Effector memory CD8-positive, alpha-beta T cell (primary cell): ENCODE measurements at places on chromosomes 11 and 22.

DNA sequence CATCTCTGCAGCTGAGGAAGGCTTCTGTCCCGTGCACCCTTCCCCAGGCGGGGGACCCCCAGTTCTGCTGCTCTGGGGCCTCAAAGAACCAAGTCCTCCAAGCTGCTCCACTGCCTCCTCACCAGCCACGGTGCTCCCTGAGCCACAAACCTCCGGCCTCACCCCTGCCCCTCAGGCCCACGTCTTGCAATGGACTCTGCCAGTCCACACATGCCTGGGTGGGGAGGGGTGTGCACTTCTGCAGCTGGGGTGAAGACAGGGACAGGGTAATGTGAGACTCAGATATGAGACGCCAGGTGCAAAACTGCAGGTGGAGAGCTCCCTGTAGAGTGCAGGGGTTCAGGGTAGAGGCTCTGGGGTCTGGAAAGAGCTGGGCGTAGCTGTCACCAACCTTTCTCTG lies 3.2 kb upstream of the PTDSS2 start:
- DNase-seq = no peak

DNA sequence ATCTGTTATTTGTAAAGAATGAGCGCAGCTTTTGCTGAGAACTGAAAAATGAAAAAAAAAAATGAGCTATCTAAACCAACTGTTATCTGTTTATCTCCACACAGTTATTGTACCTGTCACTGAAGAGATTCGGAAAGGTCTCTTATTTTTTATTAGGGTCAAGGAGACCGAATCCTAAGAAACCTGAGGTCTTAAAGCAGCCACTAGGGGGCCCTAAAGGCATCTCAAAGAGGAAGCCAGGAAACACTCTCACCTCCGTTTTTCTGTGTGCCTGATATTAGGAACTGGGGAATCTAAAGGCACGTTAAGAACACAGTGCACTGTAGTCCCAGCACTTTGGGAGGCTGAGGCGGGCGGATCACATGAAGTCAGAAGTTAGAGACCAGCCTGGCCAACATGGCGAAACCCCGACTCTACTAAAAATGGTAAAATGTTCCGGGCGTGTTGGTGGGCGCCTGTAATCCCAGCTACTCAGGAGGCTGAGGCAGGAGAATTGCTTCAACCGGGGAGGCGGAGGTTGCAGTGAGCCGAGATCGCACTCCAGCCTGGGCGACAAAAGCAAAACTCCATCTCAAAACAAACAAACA lies 3.5 kb upstream of the LARGE1 start:
- no peak for DNase-seq

DNA sequence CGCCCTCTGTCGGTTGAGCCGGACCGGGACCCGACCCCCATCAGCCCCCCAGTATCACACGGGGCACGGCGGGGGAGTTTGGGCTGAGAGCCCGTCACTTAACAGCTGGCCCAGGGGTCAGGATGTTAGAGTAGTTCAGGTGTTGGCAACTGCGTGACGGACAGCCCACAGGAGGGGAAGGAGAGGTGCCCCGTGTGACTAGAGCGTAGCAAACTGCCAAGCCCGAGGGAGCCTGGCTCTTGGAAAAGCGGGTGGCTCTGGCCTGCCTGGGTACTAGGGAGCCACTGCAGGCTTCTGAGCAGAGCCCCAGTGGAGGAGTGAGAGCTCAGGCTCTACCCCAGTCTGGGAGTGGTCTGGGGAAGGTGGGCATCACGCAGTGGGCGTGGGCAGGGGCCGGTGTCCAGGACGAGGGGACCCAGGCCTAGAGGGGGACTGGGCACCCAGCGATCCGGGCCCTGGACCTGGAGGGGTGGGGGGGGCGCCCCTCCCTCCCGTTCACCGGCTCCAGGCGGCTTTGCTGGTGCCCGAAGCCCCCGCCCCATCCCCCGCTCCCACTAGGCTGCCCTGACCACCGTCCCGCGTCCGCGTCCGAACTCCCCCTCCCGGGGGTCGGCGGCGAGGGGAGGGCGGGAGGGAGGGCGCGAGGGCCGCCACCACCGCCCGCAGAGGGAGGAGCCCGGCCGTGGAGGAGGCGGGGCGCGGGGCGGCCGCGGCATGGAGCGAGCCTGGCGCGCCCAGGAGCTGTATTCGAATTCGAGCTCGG lies 24.4 kb downstream of the SHANK3 start:
- no peak for DNase-seq

- no peak for DNase-seq
Observed at GRCh38 chr11:101444164-101444563, 139.6 kb downstream of the TRPC6 start.

- DNase-seq = no peak
Observed at GRCh38 chr11:126331286-126331685, 24.2 kb upstream of the ST3GAL4 start.

- no peak for DNase-seq
Observed at GRCh38 chr11:134819041-134819440, 407.0 kb upstream of the B3GAT1 start.

- peak; percentile 87 for DNase-seq
Observed at GRCh38 chr22:24951942-24952836, at the start of gene KIAA1671. Gene KIAA1671, plus strand, starts transcription at chr22:24952716. Its CDS starts 75,284 bp downstream, at chr22:25028000.

DNA sequence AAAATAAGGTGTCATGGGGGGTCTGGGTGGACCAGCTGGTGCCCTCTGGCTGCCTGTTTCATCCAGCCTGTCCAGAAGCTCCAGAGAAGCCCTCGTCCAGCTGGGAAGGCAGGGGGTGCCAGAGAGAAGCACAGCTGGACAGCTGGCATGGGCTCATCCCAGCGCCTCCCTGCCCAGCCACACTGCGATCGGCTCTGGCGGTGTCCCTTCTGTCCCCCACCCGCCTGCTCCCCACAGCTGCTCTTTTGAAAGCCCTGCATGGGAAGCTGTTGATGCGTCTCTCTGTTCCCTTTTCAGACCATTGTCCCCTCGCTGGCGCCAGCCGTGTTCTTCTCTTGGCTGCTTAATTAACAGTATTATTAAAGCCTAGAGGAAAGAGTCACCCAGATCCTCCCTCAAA lies 86.5 kb downstream of the MN1 start:
- DNase-seq = no peak

GRCh38 chr22:40055143-40055883 lies 60.6 kb downstream of the FAM83F start:
- peak; percentile 10 for DNase-seq

GRCh38 chr11:29879560-29879959 lies 137.3 kb downstream of the KCNA4 start:
- no peak for DNase-seq

- DNase-seq = no peak
Observed at GRCh38 chr22:49586244-49586748, 241.4 kb downstream of the BRD1 start.

DNA sequence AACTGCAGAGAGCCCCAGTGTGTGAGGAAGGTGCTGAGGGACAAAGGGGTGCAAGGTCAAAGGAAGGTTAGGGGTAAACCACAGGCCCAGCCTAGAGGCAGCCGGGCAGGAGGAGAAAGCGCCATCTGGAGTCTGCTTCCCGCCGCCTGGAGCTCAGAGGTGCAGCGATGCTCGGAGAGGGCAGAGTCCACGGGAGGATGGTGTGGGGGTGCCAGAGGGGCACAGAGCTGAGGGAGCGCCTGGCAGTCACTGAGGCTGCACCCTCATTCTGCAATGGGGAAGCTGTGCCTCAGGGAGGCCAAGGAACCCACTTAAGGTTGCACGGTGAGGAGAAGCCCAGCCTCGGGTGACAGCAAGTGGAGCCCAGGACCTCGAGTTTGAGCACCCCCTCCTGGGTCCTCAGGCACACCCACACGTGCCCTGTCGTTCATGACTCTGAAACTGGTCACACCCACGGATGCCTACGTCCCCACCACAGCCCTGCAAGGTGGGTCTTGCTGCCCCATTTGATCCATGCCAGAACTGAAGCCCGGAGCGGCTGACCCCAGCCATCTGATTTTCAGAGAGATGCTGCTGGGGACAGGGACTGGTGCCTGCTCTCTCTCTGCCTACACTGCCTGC lies 1.6 kb downstream of the IL2RB start:
- no peak for DNase-seq

DNA sequence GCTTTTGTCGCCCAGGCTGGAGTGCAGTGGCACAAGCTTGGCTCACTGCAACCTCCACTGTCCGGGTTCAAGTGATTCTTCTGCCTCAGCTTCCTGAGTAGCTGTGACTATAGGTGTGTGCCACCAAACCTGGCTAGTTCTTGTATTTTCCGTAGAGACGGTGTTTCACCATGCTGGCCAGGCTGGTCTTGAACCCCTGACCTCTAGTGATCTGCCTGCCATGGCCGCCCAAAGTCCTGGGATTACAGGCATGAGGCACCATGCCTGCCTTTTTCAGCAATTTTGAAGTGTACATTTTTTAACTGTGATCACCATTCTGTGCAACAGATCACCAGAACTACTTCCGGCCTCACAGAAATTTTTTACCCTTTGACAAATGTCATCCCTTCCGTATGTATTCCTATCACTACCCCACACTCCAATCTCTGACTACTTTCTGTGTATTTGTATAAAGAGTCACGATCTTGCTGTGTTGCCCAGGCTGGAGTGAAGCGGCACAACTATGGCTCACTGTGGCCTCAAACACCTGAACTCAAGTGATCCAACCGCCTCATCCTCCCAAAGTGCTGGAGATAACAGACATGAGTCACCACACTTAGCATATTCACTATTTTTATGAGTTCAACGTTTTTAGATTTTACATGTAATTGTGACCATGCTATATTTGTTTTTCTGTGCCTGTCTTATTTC lies 44.0 kb downstream of the XKR3 start:
- no peak for DNase-seq

DNA sequence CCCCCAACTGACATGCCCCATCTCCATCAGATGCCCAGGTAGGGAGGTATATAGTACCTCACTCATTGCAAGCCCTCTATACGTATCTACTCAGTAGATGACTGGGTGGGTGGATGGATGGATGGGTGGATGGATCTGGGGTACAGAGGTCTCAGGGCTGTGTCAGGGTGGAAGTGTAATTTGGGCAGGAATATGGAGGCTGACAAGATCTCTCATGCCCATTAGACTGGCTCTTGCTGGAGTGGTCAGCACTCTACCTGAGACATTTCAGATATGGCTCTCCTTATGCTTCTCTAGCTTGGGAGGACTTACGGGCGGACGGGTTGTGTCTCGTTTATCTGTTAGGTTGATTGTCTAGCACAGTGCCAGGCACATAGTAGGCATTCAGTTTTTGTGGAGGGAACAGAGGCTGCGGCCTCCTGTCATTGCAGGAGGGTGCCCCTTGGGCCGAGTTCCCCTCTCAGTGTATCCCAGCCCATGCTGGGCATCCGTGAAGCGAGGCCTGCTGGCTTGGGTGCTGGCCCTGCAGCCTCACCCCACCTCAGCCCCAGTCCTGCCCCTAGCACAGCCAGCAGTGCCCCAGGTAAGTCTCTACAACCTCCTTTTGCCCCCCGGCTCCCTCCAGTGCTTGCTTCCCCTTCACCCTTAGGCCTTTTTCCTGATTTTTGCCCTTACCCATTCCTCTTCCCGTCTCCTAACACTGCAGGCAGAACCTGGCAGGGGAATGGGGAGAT lies 13.7 kb downstream of the ROBO3 start:
- DNase-seq = no peak

DNA sequence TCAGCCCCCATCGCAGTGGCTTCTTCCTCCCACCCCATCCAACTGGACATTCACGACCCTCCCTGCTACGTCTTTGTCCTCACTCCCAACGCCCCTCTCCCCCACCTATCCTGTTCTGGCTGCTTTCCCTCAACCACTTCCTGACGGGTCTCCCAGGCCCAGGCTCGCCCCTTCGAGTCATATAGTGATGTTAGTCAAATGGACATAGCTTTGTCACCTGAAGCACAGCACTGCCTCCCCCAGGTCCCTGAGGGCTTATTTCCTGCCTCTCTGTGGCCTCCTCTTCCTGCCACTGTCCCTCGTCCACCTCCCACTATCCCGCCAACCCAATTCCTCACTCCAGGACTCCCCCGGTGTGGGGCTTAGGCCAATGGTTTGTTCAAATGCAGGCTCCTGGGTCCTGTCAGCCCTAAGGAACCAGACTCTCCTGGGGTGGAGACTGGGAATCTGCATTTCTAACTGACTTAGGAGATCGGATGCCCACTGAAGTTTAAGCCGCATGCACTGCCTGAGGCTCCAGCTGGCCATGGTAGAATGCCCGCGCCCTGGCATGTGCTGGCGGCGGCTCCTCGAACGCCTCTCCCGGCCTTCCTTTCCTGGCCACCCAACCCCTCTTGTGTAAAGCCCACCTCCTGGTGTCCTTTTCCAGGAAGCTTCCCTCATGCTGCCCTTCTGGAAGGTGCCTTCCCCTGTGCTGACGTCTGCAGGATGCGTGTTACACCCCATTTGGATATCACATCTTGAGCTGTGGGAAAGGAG lies 18.3 kb downstream of the SUN2 start:
- DNase-seq = no peak

DNA sequence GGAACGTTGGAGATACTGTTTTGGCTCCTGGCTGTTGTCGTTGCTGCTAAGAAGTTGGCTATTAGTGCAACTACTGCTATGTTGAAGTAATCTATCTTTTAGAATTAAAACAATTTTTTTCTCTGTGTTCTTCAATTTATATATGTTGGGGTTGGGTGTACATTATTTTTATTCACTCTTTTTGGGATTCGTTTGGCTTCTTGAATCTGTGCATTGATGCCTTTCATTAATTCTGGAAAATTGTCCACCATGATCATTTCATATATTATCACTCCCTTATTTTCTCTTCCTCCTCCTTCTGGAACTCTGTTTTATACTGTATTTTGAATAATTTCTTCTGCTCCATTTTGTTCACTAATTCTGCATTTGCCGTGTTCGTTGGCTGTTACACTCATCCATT lies 199.5 kb upstream of the PLET1 start:
- DNase-seq = no peak

DNA sequence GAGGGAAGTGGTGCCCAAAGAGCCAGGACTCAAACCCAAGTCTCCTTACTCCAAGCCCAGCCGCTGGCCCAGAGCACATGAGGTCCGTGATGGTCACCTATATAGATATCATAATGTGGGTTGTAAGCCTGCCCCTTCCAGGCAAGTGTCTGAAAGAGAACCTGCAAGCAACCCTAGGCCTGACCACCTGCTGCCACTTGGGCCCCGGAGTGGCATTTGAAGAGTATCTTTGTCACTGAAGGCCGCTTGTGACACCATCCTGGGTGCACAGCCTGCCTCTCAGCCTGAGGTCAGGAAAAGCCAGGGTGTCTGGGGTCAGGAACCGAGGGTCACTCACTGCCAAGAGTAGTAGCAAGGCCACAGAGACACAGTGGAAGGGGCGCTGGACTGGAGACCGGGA lies 32.4 kb downstream of the OTOG start:
- no peak for DNase-seq

DNA sequence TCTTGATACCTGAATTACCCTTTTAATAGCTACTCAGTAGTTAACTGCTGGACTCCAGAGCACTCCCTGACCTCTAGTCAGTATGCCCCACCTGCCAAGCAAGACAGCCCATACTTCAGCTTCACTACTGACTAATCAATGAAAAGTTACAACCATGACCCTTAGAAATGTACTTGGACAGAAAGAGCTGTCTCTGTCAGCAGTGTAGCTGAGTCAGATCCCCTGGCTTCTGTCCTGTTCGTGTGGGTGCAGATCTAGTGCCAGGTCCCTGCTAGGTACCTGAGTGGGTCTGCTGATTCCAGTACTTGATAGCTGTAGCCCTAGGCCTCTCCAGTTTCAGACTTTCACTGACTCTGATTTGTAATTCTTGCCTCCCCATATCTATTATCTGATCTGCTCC lies 265.8 kb upstream of the POU2AF2 start:
- DNase-seq = no peak

- DNase-seq = no peak
Observed at GRCh38 chr11:123072332-123072761, 10.4 kb upstream of the HSPA8 start.

- DNase-seq = no peak
Observed at GRCh38 chr22:46158283-46158682, 8.0 kb downstream of the PPARA start.

- DNase-seq = no peak
Observed at GRCh38 chr22:19518635-19519034, 5.6 kb downstream of the CLDN5 start.
